Caudate nucleus (tissue), 63 donors: ENCODE measurements at places on chromosomes 12 and 14.

- DNase-seq: no peak
Observed at GRCh38 chr12:28517101-28517500, 326.8 kb downstream of the CCDC91 start.

- DNase-seq: no peak
Observed at GRCh38 chr12:28998662-28999120, 150.4 kb upstream of the FAR2 start.

GRCh38 chr14:65915125-65915524 lies 502.6 kb downstream of the FUT8 start:
- DNase-seq: no peak

GRCh38 chr12:182381-182892 lies 31.5 kb downstream of the SLC6A12 start:
- DNase-seq: no peak

DNA sequence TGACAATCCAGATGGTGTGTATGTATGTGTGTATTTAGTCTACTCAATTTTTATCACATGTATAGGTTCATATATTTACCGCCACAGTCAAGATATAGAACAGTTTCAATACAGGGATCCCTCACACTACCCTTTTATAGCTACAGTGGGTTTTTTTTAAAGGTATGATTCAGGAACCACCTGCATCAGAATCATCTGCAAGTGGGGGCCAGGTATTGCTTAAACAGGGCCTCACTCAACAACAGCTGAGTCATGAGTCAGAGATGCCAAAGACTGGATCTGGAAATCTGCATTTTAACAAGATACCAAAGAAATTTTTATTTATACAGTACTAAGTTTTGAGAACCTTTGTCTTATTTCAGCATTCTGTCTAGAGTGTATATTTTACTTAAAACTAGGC lies 117.6 kb downstream of the SLC35F4 start:
- no peak for DNase-seq
